ENCODE measurements at places on chromosomes 6 and 20.

DNA sequence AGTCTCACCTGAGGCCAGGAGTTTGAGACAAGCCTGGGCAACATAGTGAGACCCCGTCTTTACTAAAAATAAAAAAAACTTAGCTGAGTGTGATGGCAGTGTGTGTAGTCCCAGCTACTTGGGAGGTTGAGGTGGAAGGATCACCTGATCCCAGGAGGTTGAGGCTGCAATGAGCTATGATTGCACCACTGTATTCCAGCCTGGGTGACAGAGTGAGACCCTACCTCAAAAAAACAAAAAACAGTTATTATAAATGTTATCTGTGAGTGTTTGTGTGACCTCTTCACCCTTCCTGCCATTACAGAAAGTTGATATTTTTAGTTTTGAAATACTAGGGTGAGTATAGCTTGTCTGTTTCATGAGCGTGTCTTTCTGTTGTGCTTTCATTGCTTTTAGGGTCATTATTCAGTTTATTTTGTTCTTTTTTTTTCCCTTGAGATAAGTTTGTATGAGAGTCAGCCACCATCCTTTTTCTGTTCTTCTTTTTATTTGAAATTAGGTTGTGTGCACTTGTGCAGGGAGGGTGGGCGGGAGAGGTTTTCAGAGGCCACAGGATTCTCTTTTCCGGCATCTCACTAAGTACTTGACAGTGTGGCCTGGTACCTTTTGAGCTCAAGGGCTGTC lies 26.2 kb downstream of the CDYL start:
- H3K4me3 ChIP-seq = no peak overlapping the region
- DNase-seq = no peak
- H3K27ac ChIP-seq = no peak overlapping the region
- no peaks in the 10 kb centered on the region for H3K27me3 ChIP-seq
- no peaks in the 10 kb centered on the region for H3K36me3 ChIP-seq
- no peaks in the 10 kb centered on the region for H3K4me1 ChIP-seq

DNA sequence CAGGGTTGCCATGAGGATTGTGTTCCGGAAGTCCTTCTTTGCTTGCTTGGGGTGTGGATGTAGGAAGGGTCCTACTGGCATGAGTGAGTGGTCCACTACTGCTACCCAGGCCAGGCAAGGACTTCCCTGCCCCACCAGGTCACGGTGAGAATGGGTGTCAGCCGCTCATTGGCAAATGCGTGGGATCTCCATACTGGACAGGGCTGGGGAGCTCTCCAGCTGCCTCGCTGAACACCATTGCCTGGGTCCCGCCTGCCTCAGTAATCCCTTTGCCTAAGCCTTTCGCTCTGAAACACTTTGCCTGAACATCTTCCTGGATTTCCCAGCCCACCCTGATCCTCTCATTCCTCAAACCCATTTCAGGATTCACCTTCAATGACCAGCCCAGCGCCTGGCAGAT lies 59.5 kb downstream of the CTCFL start:
- DNase-seq = no peak
- H3K27ac ChIP-seq = no peak overlapping the region
- H3K4me3 ChIP-seq = no peak overlapping the region
- no peaks in the 10 kb centered on the region for H3K27me3 ChIP-seq

GRCh38 chr6:1821513-1822183 lies 211.9 kb downstream of the FOXC1 start:
- H3K27me3 ChIP-seq = no peaks in the 10 kb centered on the region
- no peaks in the 10 kb centered on the region for H3K36me3 ChIP-seq
- DNase-seq = no peak

DNA sequence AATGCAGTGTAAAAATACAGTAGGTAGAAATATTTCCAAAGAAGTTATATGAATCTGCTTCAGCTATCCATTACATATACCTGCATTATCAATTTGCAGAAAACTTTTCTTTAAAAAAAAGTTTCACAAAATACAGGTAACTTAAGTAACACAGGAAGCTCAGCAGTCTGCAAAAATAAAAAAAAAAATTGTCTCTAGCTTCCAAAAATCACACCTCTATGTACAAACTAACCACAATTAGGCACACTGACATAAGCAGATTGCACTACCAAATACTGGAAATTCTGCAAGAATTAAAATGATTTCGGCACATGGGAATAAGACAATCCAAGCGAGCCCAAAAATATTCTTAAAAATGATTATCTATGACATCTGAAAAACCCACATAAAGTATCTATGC lies 41.2 kb downstream of the ME1 start:
- H3K27ac ChIP-seq = no peak overlapping the region
- no peaks in the 10 kb centered on the region for H3K27me3 ChIP-seq
- no peak for DNase-seq
- no peak overlapping the region for H3K4me3 ChIP-seq
- H3K36me3 ChIP-seq = no peaks in the 10 kb centered on the region

- no peak overlapping the region for H3K27ac ChIP-seq
- no peak overlapping the region for H3K4me3 ChIP-seq
- H3K36me3 ChIP-seq = no peaks in the 10 kb centered on the region
Measured at GRCh38 chr20:55793986-55794385, 211.3 kb downstream of the CBLN4 start.

DNA sequence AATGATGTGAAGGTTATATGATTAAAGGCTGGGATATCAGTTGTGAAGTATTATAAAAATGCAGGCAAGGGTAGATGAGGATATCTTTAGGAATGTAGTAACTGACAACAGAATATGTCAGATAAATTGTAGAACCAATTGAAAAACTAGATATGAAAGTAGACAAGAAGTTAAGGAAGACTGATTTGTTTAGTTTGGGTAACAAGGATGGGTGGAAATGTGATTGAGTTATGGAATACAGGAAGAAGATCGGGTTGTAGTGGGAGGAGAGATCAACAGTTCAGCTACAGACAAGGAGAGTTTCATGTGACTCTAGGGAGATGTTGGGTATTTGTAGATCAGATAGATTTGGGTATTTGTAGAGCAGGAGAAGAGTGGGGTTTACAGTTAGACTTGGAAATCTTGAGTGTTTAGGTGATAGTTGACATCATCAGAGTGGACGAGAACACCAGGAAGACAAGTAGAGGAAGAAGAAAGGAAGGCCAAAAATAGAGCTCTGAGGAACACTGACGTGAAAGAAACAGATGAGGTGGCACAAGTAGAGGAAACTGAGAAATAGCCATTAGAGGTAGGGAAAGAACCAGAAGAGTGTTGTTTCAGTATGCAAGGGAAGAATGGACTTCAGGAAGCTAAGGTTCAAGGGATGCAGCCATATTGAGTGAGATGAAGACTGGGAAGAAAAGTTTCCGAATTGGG lies 12.1 kb upstream of the TSPYL1 start:
- DNase-seq = no peak
- no peaks in the 10 kb centered on the region for H3K36me3 ChIP-seq
- H3K27me3 ChIP-seq = no peaks in the 10 kb centered on the region

Measured in prostate gland (tissue), 2 donors.